ENCODE measurements at places on chromosomes 7 and 10. TPM values are rescaled to one million over a fixed set of nuclear protein-coding genes. Genes with fewer than 3 reads are reported as not detected.

Gene PRSS37
- total RNA-seq: not detected

Gene SEC31B
- 3.9 TPM for total RNA-seq

Gene FUOM
- total RNA-seq: 103 TPM

Gene ZNF503
- 2.0 TPM for total RNA-seq

Gene UBTD1
- total RNA-seq: 32.5 TPM

DNA sequence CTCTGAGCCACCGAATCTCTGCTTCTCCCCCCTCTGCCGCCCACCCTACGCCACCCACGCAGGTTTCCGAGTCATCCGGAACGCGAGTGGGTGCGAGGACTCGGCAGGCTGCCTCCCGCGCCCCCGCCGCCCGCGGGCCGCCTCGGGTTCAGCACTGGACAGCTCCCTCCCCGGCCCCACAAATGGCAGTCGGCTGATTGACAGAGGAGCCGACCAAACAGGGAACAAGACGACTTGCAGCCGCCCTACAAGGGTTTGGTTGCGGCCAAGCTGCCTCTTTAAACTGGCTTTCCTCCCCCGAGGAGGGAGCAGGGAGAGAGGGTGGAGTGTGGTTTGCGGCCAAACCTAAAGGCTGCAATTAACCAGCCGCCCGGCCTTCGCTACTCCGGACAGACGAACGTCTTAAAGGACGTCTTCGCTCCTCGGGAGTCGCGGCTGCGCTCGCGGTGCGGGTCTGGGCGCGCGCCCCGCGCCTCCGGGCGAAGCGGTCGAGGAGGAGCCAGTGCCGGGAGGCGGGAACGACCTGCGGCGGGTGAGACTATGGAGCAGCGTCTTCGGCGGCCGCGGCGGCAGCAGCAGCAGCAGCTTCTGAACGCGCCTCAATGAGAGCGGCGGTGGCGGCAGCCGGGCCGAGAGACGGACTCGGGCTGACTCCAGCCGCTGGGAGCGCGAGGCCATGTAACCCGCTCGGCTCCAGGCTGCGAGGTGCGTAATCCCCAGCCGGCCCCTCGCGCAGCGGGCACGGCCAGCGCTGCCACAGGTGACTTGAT is at the start of gene GPR158:
Gene GPR158 (plus strand): TSS at position 541 of the 770 bp plus-strand sequence. CDS start 420 bp downstream, outside the sequence.
- peak; percentile 98 for DNase-seq

DNA sequence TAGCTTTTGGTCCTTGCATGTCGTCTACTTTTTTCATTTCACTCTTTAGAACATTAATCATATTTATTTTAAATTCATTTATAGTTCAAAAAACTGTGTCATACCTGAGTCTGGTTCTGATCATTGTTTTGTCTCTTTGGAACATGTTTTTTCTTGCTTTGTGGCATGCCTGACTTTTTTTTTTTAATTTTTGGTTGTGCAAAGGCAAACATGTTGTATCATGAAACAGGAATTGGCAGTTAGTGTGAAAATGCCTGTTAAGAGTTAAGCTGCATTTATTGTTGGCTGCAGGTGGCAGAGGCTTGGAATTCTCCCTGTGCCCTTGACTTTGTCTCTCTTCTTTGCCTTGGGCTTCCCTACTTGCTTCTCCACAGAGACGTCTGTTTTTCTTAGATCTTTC is 525.0 kb upstream of the ADARB2 start:
- no peak for DNase-seq

DNA sequence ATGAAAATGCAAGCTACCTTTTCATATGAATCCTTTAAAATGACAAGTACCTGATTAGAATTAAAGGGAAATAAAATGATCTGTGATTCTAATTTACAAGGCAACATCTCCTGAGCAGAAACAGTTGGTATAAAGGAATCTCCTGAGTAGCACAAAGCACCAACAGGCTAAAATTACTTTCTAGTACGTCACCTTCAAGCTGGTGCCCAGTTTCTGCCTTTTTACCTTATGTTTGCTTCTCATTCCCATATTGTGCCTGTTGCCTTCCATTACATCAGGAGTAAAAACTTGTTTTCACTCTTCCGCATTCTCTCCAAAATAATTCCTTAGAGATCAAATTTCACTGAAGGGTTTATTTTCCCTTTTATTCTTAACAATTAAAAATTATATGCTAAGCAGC is 587.1 kb upstream of the KCND2 start:
- peak; percentile 96 for DNase-seq

GRCh38 chr7:5445981-5446594 is 22.5 kb upstream of the TNRC18 start:
- DNase-seq: peak; percentile 83

- DNase-seq: no peak
These were observed 656.1 kb upstream of the FOXK1 start for GRCh38 chr7:4025694-4026615.

DNA sequence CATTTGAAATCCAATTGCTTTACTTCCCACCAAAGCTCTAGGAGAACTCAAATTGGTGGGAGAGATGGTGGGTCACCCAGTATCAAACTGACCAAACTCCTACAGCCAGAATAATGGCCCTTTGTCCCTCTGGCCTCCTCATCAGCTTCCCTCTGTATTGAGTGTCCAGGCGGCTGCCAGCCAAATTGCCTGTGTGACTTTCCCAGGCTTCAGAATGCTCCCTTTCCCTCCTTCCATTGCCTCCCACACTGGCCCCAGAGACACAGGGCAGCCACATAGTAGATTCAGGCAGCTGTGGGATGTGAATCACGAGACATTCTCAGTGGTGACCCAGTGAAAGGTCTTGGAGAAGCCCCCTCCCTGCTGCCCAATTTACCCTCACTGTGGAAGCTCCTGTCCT is 12.7 kb upstream of the VDAC2 start:
- no peak for DNase-seq
